Activated CD4-positive, alpha-beta memory T cell treated with anti-CD3 and anti-CD28 coated beads for 36 hours (primary cell): ENCODE measurements at places on chromosomes 6 and 20. TPM values are rescaled to one million over a fixed set of nuclear protein-coding genes. Genes with fewer than 3 reads are reported as not detected.

Gene LST1
- 16.9 TPM for total RNA-seq

DNA sequence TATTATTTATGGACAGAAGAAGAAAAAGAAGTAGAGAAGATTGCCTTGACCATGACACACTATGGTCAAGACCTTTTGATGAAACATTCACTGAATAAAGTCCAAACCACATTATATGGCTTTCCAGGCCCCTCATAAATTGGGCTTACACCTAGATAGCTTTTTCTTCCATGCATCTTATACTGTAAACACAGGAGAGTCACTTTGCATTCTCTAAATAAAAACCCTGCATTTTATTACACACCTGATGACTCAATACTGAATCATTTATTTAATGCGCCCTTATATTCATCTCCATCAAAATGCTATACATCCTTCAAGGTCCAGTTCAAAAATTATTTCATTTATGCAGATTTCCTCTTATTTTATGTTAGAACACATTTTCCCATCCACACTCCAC lies 78.0 kb downstream of the COL21A1 start:
- H3K27ac ChIP-seq, result no peak overlapping the region

GRCh38 chr6:49888742-49889431 lies 22.6 kb upstream of the CRISP1 start:
- H3K27me3 ChIP-seq, result no peaks in the 10 kb centered on the region
- no peak overlapping the region for H3K4me3 ChIP-seq
- no peak overlapping the region for H3K27ac ChIP-seq
- no peaks in the 10 kb centered on the region for H3K36me3 ChIP-seq
- no peak for DNase-seq

GRCh38 chr6:148395583-148396101 lies 53.0 kb downstream of the SASH1 start:
- no peaks in the 10 kb centered on the region for H3K4me1 ChIP-seq
- no peaks in the 10 kb centered on the region for H3K36me3 ChIP-seq
- DNase-seq, result no peak
- no peak overlapping the region for H3K27ac ChIP-seq

GRCh38 chr6:161058741-161059140 lies 67.2 kb downstream of the MAP3K4 start:
- H3K27ac ChIP-seq, result no peak overlapping the region
- peaks cover 15% of the 10 kb centered on the region for H3K36me3 ChIP-seq
- no peaks in the 10 kb centered on the region for H3K27me3 ChIP-seq
